ENCODE measurements at places on chromosomes 6 and 20.
A peak's percentile ranks its signal among the peaks of the same experiment; 100 is the strongest.

- DNase-seq = peak; percentile 11
Observed at GRCh38 chr20:64165866-64166600, 1.8 kb downstream of the MYT1 start.

DNA sequence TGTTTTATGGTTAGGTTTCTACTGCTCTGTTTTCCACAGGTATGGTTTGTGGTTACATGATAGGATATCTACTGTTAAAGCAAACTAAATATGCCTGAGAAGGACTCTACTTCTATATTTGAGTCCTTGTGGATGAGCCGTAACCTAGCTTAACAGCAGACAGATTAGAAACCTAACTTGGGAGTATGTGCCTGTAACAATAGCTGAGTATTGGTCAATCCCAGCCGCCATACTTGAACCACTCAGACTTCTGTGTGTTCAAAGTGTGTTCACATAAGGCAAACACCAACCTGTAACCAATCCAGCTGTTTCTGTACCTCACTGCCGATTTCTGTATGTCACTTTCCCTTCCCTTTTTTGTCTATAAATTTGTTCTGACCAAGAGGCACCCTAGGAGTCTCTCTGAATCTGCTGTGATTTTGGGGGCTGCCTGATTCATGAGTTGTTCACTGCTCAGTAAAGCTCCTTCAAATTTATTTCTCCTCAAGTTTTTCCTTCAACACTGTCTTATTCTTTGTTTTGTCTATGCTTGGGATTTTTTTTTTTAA is 37.1 kb downstream of the PHF3 start:
- no peak for DNase-seq

- peak; percentile 89 for DNase-seq
Observed at GRCh38 chr20:8722277-8722928, 346.5 kb upstream of the PLCB4 start.

GRCh38 chr20:2402271-2402980 is 21.7 kb downstream of the TGM6 start:
- peak; percentile 24 for DNase-seq

GRCh38 chr6:145735356-145736165 is at the start of gene EPM2A:
EPM2A (minus strand) TSS chr6:145735520; CDS start chr6:145735498, 22 bp downstream.
- peak; percentile 91 for DNase-seq

- no peak for DNase-seq
Observed at GRCh38 chr6:87637106-87637505, 47.2 kb downstream of the ORC3 start.

- DNase-seq = no peak
Observed at GRCh38 chr20:47314647-47315338, 41.7 kb downstream of the ZMYND8 start.

GRCh38 chr6:25447570-25447929 is 168.4 kb downstream of the CARMIL1 start:
- DNase-seq = no peak

GRCh38 chr20:44064501-44065400 is 122.2 kb downstream of the JPH2 start:
- DNase-seq = no peak

- no peak for DNase-seq
Observed at GRCh38 chr6:34992376-34992775, 103.3 kb downstream of the ANKS1A start.

GRCh38 chr6:109166673-109167072 is 71.4 kb downstream of the CEP57L1 start:
- DNase-seq = no peak

GRCh38 chr6:72669324-72669723 is 47.5 kb downstream of the KCNQ5 start:
- DNase-seq = no peak

DNA sequence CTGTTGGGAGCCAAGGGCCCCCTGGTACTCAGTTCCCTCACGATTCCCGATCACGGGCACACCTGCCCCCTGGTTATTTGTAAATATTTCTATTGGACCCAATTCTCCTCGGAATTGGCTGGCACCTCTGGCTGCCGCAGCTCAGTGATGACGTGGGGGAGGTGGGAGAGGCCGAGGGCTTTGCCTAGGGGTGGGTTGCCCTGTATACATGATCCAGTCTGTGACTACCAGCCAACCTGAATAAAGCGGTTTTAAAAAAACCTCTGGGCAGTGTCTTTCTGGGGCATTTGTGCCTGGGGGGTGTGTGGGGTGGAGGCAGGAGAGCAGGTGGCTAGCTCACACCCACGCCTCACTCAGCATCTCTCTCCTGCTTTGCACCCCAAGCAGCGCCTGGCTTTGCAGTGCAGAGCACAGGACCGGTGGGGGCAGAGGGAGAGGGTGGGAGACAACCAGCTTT is 42.2 kb downstream of the VSTM2L start:
- no peak for DNase-seq

DNA sequence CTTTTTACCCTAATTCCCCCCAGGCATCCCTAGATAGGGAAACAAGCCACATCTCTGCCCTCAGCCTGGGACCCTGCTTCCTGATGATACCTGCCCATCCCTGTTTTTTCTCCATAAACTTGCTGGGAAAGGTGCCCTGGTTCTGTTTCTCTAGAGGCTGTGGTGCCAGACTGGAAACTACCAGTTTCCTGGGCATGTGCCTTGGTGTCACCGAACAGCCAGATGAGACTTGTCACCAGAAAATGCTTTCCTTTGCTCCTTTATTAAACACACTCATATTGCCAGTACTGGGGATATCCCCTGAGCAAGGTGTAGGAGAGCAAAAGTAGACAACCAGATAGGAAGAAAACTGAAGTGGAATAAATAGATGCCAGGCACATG is 16.8 kb downstream of the SRSF3 start:
- no peak for DNase-seq

GRCh38 chr20:35009665-35010328 is 54.1 kb downstream of the MYH7B start:
- DNase-seq = no peak

DNA sequence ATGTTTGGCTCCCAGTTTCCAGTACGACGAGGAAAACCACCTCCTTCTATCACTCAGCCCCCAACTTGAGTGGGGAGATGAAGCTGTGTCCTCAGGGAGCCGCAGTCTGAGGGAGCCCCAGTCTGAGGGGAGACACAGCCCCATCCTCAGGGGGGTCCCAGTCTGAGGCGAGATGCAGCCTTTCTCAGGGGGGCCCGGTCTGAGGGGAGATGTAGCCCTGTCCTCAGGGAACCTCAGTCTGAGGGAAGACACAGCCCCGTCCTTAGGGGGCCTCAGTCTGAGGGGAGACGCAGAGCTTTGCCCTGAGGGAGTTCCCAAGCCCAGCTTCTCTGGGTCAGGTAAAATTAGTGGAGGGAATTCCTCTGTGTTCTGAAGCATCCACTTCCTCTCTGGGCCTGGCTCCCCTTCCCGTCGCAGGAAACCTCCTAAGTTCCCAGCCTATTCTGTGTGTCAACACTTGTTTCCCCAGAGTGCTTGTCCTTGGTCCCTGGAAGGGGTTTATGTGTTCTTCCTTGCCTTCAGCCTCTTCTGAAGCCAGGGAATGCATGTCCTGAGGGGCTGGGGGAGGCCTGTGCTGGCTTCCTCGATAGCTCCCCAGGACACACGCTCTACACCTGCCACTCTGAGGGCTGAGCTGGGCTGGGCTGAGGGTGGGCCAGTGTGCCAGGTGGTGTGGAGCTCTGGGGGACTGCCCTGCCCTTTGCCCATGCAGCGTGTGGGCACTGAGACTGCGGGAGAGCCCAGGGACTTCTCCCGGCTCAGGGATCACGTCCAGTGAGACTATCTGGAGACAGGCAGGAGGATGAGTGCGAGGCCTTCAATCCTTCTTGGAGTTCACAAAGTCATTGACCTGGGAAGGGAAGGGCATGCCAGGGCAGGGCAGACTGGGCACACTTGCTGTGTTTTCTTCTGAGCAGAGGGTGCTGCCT is 55.4 kb downstream of the VEGFA start:
- no peak for DNase-seq

- no peak for DNase-seq
Observed at GRCh38 chr6:48486373-48486772, 375.4 kb upstream of the PTCHD4 start.

GRCh38 chr20:62131560-62132320 is 9.5 kb downstream of the LSM14B start:
- no peak for DNase-seq

GRCh38 chr6:11732036-11732631 is 46.5 kb downstream of the ADTRP start:
- no peak for DNase-seq

- DNase-seq = no peak
Observed at GRCh38 chr6:102229271-102229670, 835.8 kb downstream of the GRIK2 start.

DNA sequence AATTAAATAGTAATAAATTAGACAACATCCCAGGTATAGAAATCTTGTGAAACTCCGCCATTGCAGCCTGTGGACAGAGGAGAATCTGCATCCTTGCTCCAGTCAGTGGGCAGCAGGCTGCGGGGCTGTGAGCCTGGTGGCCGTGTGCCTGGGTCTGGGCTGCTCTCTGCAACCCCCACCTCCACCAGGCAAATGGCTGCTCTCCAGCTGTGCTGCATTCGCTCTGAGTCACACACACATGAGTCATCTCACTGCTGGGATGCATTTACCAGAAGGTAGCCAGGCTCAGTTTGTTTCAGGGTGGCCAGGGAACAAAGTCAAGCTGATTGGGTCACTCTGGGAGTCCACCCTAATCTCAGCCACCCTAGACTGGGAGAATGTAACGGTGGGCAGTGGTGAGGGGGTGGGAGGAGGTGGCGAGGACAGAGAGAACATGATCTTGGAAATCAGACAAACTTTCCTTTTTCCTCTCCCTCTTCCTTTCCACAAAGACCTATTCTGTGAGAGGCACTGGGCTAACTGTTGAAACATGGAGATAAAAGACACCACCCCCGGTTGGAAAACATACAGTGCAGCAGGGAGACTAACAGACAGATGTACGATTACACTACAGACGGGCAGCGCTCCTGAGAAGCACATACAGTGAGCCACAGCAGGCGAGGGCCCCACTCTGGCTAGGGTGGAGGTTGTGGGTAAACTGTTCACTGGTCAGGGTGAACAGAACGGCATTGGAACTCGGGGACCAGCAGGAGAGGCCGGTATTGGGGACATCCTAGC is 59.2 kb downstream of the TRAM2 start:
- DNase-seq = peak; percentile 64

DNA sequence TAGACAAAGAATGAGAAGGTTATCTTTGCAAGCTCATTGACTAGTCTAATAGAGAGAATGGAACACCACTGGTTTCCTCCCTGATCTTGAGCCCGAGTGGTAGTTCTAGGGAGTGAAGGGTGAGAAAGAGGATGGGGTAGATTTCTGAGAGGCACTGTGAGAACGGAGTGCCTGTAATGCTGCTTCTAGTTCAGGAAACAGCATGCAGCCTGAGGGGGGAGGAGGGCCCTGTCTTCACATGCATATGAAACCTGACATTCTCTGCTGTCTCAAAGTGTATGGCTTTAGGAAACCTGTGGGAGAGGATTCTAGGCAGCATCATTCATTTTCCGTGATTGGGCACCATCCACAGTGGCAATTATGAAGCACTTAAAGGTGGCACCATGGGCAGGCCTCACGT is 259.4 kb upstream of the MAN1A1 start:
- no peak for DNase-seq

DNA sequence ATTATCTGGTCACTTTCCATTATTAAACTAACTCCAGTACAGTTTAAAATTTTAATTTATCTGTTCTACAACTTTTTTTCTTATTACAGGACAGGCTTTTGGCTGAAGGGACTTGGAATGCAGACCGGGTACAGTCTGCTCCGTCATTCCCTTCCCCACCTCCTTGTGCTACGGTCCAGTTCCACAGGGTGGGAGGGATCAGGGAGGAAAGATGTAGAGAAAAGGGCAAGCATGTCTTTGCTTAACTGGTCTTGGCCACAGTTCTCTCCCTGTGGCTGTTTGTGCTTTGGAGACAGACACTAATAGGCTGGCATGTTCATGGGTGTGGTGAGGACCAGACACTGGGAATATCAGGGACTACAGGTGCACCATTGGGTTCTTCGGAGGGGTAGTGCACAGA is 12.1 kb upstream of the RGS17 start:
- DNase-seq = no peak

DNA sequence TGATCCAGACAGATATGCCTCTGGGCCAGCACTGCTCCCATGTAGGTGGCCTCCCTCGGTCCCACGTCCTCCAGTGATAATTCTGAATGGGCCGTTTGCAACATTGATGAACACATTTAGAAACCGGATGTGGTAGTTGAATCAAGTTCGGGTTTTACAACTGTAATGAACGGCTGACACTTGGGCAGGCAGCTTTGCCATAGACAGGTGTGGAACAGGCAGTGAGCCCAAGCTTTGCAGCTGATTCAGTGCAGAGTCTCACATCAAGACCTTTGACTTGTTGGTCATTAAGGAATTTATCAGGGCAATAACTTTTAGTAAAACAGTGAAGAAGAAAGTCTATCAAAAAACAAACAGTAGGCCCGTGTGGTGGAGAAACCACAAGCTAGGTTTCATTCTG is 466.6 kb upstream of the AGPAT4 start:
- no peak for DNase-seq

GRCh38 chr6:72890671-72891070 is 268.8 kb downstream of the KCNQ5 start:
- DNase-seq = no peak

DNA sequence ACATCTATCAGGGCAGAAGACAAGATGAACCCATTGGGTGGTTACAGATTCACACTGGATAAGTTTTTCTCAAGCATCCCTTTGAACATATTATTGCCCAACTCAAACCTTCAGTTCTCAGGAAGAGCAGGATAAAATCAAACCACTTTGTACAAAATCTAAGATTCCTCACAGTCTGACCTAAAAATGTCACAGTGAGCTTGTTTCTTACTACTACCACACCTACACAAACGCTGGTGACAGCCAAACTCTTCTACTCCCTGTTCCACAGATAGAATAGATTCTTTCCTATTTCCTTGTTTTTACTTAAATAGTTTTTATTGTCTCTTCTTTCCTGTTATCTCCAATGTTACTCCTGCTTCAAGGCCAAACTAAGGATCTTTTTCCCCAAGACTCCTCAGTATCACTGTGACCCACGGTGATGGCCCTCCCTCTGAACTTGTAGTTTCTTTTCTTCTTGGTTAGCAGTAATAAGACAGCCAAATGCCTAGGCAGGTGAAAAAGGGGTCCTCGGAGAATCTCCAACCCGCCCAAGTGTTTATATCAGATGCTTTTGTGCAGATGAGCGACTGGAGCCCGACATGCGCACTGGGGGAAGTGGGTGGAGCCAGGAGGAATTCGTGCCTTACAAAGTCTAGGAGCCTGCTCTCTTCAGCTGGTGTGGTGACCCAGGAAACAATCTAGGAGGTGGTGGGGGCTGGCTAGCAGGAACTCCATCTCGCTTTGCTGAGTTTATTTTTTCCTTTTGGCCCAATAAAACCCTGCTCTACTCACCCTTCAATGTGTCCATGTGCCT is 53.4 kb downstream of the SEL1L2 start:
- DNase-seq = no peak

- peak; percentile 53 for DNase-seq
Observed at GRCh38 chr6:142155895-142156757, 9.1 kb downstream of the VTA1 start.

GRCh38 chr6:86456821-86457220 is 480.5 kb upstream of the HTR1E start:
- peak; percentile 62 for DNase-seq

GRCh38 chr20:6575912-6576401 is 191.5 kb upstream of the BMP2 start:
- peak; percentile 23 for DNase-seq

GRCh38 chr20:8930726-8931125 is 138.2 kb upstream of the PLCB4 start:
- peak; percentile 20 for DNase-seq

GRCh38 chr6:40626886-40627285 is 39.7 kb upstream of the LRFN2 start:
- DNase-seq = no peak

Data from eye (tissue), 1 donor.